Activated T-cell treated with anti-CD3 and anti-CD28 coated beads for 1 hour (primary cell): ENCODE measurements at places on chromosomes 13 and 19.

GRCh38 chr13:112995395-112996191 lies 26.6 kb downstream of the MCF2L start:
- DNase-seq: no peak

GRCh38 chr19:52622261-52622660 lies 15.9 kb downstream of the ZNF83 start:
- no peak for DNase-seq

DNA sequence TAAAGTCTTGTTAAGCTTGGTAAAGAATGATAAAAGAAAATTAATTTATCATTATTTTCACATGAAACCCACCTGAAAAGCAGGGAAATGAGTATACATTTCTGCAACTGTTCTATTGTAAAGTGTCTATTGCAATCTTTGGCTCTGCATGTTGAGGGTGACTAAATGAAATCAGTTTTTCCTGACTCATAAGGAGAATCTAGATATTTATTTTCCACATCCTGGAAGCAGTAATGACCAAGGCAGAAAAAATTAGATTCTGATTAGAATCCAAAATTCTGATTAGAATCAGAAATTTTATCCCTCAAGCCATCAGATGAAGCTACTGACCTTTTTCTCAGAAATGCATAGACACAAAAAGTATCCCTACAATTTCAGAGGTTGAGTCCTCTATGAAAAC lies 178.4 kb downstream of the MYO16 start:
- DNase-seq: no peak

- no peak for DNase-seq
Measured at GRCh38 chr13:41007744-41008128, 11.4 kb downstream of the ELF1 start.

- no peak for DNase-seq
Measured at GRCh38 chr13:75263741-75264407, 218.1 kb downstream of the TBC1D4 start.

GRCh38 chr13:63435667-63436324 lies 2020.1 kb upstream of the PCDH20 start:
- no peak for DNase-seq

- DNase-seq: no peak
Measured at GRCh38 chr13:45718063-45718462, 15.9 kb downstream of the CBY2 start.

GRCh38 chr13:46773541-46773940 lies 23.4 kb downstream of the ESD start:
- no peak for DNase-seq

DNA sequence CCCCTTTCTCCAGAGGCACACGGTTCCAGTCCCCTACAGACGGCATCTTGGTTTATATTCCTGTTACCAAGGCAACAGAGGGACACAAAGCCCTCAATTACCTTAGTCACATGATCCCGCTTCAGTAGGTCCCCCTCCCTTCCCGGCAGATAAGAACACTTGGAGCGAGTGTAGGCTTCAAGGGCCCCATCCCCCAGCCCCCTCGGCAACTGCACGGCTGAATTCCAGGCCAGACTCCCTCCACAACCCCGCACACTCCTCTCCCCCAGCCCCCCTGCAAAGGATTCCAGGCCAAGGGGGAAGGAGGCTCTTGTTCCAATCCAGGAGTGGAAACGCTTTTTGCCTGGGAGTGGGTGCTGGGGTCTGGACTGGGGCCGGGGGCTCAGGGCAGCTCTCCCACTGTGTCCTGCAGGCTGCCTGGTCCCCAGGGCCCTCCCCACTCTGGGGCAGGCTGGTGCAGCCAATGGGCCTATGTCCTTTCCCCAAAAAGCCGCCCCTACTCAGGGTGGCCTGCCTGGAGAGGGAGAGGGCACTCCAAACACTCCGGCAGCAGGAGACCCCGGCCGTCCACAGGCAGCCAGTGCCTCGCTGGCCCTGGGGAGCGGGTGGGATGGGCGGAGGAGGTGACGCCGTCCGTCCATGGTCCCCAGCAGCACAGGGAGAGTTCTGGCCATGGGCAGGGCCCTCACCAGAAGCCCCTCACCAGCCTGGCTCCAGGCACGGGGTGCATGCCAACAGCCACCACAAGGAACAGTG lies 62.6 kb downstream of the MLLT1 start:
- DNase-seq: no peak

GRCh38 chr19:5016781-5017180 lies 47.9 kb downstream of the KDM4B start:
- DNase-seq: no peak

DNA sequence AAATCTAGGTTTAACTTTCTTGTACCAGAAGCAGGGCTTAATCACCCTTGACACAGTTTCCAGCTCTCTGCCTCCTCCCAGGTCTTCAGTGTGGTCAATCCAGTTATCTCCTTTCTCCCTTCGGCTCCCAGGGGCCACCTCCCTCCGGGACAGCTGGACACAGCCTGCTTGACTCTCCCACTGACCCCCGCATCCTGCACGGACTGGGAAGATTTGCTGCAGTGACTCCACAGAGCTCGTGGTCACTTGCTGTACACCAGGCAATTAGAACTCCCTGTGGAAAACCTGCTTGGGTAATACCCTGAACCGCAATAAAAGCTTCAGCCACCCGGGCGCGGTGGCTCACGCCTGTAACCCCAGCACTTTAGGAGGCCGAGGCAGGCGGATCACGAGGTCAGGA lies 116.5 kb downstream of the NUFIP1 start:
- DNase-seq: no peak

GRCh38 chr19:2171349-2172145 lies 7.8 kb downstream of the DOT1L start:
- DNase-seq: peak; percentile 50

- DNase-seq: no peak
Measured at GRCh38 chr13:107969546-107969945, 245.8 kb downstream of the LIG4 start.

- no peak for DNase-seq
Measured at GRCh38 chr13:60836821-60837220, 439.8 kb downstream of the TDRD3 start.

DNA sequence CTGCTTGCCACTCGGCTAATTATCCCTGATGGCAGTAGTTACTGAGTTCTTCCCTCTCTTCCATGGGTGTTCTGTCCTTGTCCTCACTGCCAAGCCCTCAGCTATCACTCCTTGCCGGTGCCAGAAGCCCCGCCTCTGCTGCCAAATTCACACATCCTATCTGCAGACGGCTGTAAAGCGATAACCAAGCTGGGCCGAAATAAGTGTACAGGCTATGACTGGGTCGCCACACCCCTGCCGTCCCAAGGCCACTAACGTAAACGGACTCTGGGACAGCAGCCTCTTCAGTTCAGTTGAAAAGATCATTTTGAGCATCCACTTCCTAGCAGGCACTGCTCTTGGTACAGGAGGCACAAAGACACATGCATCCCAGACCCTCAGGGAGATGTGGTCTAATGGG lies 13.3 kb downstream of the SLC7A1 start:
- no peak for DNase-seq

- no peak for DNase-seq
Measured at GRCh38 chr19:48639483-48640375, 2.5 kb upstream of the DBP start.

DNA sequence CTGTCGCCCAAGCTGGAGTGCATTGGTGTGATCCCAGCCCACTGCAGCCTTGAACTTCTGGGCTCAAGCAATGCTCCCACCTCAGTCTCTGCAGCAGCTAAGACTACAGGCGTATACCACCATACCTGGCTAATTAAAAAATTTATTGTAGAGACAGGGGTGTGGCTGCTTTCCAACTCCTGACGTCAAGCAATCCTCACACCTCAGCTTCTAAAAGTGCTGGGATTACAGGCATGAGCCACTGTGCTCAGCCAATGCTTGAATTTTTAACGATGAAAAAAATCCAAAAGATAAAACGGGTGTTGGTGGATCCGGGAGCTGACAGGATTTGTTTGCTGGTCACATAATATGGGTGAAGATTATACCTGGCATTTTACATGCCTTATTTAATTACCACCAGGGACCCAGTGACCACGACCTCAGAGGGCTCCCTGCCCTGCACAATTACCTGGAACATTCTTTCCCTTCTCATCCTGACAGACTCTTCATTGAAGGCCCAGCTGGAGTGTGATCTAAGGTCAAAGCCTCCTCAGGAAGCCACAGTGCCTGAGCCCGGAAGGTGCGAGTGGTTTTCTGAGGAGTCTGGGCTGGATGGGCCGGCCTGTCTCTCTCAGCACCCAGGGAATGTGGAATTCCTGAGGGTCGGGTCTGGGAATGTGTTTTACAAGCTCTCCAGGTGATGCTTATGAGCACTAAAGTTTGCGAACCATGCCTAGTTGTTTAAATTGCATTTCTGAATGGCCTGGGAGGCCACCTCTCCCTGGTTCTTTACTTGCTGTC lies 193.3 kb downstream of the USP12 start:
- DNase-seq: no peak

GRCh38 chr13:83992566-83993358 lies 110.5 kb upstream of the SLITRK1 start:
- DNase-seq: no peak

DNA sequence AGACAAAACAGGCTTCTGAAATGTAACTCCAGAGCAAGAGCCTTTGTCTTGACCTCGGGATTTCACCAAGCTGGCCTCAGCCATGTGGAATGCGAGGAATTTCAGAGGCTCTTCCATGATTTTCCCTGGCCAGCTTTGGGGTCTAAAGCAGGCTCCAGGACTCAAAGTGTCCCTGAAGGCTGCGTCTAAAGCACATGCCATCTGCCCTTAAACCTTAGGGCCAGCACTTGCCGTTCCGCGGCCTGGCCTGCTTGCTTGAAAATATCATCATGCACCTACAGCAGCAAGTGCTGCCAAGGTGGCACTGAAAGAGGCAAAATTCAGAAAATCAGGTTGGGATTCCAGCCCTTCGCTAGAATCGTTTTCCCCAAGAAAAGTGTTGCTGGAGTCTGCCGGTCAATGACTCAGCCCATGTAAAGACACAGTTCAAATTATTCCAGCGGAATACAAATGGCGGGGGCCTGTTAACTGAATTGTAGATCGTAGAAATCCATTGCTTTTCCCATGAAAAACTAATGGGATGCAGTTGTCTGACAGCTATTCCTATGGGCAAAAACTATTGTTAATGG lies 105.7 kb upstream of the RAP2A start:
- no peak for DNase-seq

GRCh38 chr19:48351341-48351752 lies 12.4 kb downstream of the TMEM143 start:
- DNase-seq: peak; percentile 82

DNA sequence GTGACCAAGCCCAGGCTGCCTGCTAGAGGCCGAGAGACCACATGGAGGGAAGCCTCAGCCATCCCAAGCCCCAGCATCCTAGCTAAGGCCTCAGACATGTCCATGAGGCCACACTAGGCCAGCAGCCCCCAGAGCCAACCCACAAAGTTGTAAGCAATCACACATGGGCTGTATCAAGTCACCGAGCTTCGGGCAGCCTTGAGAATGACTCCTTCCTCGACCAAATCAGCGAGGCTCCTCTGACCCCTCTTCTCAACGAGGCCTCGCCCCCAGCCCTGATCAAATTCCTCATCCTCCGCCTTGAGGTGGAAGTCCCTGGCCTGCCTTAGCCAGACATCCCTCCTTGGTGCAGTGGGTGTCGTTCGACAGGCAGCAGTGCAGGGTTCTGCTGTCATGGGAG lies 1.9 kb upstream of the SPACA7 start:
- no peak for DNase-seq

- DNase-seq: no peak
Measured at GRCh38 chr13:74696148-74696922, 562.1 kb upstream of the KLF12 start.

DNA sequence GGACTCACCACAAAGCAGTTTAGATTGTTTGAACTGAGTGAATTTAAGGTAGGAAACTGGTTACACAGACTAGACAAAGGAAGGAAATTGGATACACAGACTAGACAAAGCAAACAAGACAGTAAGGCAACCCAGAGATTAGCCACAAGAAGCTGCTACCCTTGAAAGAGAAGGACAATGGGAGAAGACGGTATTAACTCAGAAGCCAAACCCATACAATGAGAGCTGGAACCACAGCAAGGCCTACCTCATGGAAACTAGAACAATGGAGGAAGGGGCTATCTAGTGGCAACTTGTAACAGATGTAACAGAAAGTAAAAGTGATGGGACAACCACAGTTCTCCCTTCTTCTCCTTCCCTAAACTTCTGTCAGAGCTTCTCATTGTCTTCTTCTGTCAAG lies 410.9 kb upstream of the SPRY2 start:
- DNase-seq: no peak

- no peak for DNase-seq
Measured at GRCh38 chr13:45674908-45675307, 27.2 kb upstream of the CBY2 start.

GRCh38 chr13:19927117-19927748 lies 31.3 kb upstream of the ZMYM2 start:
- no peak for DNase-seq

DNA sequence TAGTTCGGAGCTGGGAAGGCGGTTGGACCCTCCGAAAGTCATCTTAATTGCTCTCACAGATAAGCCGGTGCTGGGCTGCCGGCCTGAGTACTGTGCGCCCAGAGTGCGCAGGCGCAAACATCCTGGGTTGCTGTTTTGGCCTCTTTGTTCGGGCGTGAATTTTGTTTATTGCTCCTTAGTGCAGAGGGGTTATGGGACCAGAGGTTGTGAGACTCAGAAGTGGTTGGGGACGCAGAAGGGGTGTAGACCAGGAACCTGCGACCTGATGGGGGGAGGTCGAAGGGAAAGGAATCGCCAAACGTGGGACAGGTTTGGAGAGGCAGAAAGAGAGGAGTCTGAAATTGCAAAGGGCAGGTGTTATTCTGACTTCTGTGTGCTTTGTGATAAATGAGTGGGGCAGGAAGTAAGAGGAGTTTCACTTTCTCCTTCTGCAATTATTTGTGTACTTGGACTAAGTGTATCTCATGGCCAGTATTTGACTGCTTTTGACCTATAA lies 607 bp upstream of the ZNF566 start:
- peak; percentile 57 for DNase-seq
